Osteocyte (in vitro differentiated cells): ENCODE measurements at places on chromosomes 2 and 18.

DNA sequence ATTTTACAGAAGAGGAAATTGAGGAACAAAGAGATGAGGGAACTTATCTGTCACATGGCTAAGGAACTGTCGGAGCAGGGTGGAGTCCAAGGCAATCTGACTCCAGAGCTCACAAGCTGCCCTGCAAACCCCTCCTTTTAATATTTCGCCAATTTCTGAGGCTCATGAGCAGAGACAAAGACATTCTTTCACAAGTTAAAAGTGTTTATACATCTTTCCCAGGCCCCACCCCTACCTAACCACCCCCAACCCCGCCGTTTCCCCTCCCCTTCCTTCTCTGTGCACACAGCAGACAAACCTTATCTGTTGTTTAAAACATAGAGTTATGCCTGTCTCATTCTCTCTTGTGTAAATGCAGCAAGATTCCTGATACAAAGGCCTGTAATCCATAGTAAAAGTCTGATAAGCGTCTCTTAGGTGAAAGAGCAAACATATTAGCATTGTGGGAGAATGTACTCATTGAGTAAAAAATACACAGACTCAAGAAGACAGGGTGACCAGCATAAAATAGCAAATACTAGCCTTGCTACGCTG is 44.3 kb downstream of the EPHA4 start:
- no peak for DNase-seq

- DNase-seq: no peak
These were observed 67.3 kb downstream of the LDLRAD4 start for GRCh38 chr18:13285874-13286273.

DNA sequence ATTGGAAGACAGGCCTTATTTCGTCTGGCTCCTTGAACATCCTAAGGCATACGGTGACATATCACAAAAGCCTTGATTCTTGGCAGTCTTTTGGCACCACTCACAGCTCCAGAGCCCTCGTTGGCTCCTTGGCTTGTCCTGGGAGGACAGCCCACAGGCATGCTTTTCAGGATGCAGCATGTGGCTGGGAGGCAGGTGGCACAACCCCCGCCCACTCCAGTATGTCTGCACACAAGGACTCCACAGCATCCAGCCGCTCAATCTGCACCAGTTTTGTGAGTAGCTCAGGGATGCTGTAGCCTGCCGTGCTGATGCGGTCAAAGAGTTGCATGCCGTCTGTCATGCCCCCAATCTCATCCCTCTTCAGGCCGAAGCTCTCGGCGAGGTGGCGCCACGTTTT is 92.3 kb downstream of the EDAR start:
- DNase-seq: no peak

GRCh38 chr2:127348426-127349000 is 39.3 kb downstream of the MAP3K2 start:
- DNase-seq: no peak

GRCh38 chr18:10536280-10536679 is 10.5 kb downstream of the NAPG start:
- DNase-seq: no peak

DNA sequence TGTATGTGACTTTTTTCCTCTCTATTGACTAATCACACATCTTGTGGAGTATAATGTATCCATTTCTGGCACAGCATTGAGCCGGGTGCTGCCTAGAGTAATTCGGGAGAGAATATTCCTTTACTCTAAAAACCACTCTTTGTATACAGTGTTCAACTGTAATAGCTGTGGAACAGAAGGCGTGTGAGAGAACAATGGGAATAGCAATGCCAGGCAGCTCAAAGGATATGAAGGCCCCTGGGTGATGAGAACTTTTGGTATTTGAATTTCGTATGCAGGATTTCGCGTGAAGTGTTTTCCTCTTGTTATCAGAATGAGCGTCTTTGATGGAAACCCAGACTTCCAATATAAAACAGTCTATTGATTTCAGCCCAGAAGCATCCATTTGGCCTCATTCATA is 84.6 kb upstream of the MAP3K20 start:
- no peak for DNase-seq

- DNase-seq: no peak
These were observed 52.4 kb downstream of the GLI2 start for GRCh38 chr2:120787822-120788700.

- DNase-seq: no peak
These were observed 31.2 kb upstream of the GALM start for GRCh38 chr2:38634684-38635083.

- DNase-seq: no peak
These were observed 76.5 kb upstream of the HPCAL1 start for GRCh38 chr2:10226038-10226724.

GRCh38 chr18:75088622-75089211 is 120.2 kb downstream of the PTGR3 start:
- DNase-seq: peak; percentile 73

DNA sequence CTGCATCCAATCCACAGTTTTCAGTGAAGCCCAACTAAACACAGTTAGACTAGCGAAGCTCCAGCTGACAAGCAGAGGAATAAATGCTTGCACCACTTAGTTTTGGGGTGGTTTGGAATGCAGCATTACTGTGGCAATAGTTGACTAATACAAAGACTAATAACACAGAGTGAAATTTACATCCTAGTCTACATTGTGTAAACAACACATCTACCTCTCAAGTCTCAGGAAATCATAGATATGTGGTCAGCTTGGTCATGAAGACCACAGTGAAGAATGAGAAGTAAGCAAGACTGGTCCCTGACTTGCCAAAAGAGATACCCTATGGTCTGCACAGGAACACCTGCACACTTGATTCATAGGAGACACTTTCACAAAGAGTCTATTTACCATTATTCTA is 155.1 kb upstream of the TANK start:
- no peak for DNase-seq

DNA sequence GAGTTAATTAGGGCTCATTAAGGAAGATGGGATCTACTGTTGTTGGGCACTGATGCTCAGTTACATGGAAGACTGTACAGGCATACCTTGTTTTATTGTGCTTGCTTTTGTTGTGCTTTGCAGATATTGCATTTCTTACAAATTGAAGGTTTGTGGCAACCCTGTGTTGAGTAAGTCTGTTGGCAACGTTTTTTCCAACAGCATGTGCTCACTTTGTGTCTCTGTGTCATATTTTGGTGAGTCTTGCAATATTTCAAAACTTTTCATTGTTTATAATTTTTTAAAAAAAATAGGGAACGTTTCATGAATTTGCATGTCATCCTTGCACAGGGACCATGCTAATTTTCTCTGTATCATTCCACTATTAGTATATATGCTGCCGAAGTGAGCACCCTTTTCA is 15.6 kb downstream of the PHLPP1 start:
- DNase-seq: no peak

DNA sequence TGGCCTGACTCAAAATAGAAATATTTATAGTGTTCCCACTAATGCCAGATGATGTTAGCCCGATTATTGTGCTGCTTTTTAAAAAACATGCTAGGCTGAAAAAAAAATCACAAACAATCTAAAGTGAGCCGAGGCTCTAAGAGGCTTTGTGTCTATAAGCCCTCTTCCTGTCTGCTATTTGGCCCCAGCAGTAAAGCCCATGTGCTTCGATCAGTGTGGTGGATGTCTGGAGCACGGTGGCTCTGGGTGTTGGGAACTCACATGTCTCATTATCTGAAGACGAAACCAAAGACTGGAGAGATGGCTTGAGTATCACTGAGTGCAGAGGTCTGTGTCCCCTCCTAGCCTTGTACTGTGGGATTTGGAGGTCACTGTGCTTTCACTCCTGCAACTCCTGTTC is 55.1 kb downstream of the INO80C start:
- DNase-seq: no peak

DNA sequence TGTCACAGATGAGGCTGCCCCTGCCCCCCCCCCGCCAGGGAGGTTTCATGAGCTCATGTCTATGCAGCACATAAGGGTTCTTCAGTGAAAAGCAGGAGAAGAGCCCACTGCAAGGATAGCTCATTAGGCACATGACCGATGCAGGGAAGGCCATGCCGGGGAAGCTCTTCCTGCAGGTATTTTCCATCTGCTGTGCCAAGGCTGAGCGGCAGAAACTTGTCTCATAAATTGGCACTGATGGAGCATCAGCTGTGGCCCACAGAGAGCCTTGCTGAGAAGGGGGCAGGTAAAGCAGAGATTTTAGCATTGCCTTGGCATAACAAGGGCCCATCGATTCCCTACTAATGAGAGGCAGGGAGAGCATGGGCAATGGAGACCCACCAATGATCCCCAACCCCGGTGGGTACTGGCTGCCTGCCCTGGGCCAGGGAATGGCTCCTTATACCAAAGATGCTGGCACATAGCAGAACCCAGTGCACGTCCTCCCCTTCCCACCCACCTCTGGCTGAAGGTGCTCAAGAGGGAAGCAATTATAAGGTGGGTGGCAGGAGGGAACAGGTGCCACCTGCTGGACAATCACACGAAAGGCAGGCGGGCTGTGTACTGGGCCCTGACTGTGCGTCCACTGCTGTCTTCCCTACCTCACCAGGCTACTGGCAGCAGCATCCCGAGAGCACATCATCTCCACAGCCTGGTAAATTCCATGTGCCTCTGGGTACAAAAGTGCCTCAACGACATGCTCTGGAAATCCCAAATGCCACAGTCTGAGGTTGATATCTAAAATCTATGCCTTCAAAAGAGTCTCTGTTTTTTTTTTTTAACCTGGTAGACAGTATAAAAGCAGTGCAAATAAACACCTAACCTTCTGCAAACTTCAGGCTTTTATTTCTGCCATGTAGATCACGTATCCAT is 41.4 kb downstream of the STEAP3 start:
- DNase-seq: peak; percentile 80

- DNase-seq: no peak
These were observed 116.3 kb downstream of the ACAA2 start for GRCh38 chr18:49697049-49697448.

DNA sequence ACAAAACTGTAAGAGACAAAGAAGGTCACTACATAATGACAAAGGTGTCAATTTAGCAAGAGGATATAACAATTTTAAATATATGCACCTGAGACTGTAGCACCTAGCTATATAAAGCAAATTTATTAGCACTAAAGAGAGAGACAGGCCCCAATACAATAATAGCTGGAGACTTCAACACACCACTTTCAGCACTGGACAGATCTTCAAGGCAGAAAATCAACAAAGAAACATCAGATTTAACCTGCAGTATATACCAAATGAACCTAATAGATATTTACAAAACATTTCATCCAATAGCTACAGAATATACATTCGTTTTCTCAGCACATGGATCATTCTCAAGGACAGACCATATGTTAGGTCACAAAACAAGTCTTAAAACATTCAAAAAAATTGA is 14.7 kb downstream of the MC2R start:
- DNase-seq: no peak

GRCh38 chr2:111168528-111169239 is 48.0 kb downstream of the BCL2L11 start:
- peak; percentile 57 for DNase-seq

GRCh38 chr2:181566334-181567032 is 90.4 kb downstream of the CERKL start:
- DNase-seq: no peak

GRCh38 chr2:195730912-195731311 is 73.9 kb downstream of the SLC39A10 start:
- no peak for DNase-seq

DNA sequence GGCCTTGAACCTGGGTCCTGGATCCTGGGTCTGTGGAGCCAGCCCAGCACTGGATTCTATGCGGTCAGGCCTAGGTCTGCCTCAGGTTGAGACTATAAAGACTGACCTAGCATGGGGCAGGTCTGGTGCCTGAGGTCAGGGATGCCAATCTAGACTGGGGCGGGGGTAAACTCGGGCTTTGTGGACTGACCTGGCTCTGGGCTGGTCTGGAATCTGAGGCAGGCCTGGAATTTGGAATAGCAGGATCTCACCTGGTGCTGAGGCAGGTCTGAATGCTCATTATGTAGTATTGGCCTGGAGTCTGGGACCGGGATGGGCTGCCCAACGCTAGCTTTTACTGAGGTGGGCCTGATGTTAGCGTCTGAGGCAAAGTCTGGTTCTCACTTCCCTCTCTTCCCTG is 256.0 kb downstream of the KIAA1328 start:
- DNase-seq: no peak

DNA sequence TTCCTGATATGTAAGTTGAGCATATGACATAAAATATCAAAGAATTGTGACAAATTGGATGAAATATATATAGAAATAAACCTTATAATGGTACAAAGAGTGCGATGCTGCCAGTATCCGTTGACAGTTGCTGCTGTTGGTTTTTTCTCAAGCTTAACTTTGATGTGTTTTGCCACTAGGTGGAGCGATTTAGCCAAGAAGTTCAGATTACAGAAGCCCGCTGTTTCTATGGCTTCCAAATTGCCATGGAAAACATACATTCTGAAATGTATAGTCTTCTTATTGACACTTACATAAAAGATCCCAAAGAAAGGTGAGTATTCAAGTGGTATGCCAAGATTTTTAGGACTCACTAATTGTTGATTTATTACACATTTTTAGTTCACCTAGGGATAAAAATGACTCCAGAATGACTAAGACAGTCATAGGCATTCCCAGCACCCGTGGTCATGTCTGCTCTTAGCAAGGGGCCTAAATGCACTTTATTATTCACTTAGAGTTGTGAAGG is 2.1 kb downstream of the RRM2 start:
- DNase-seq: no peak

DNA sequence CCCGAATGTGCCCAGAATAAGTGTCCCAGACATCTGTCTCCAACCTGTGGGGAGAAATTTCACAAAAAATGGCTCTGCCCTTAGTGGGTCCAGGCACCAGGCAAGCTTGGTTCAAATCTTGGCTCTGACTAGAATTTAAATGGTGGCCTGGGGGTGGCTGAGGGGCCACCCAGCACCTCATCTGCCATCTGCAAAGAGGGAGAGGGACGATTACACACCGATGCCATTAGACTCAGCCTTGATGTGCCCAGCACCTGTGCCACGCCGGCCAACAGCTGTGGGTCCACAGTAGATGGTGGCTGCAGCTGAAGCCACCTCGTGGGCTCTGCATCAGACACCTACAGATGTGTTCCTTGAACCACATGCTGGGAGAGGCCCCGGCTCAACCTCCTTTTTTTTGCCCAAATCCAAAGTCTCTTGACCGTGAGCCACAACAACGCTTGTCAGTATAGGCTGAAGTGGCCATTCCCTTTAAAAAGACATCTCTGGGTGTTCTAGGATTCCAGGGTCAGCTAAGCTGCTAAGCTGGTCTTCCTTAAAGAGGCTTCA is 222.0 kb upstream of the RAB6C start:
- DNase-seq: peak; percentile 57

- no peak for DNase-seq
These were observed 524.6 kb upstream of the ZEB2 start for GRCh38 chr2:145044491-145044890.

GRCh38 chr2:154361276-154361675 is 337.2 kb upstream of the KCNJ3 start:
- no peak for DNase-seq
